ENCODE measurements at places on chromosomes 4 and X. TPM values are rescaled to one million over a fixed set of nuclear protein-coding genes. Genes with fewer than 3 reads are reported as not detected.

EFNB1 gene
- total RNA-seq = 35.7 TPM

HERC5 gene
- 0.88 TPM for total RNA-seq

MAML3 gene
- 0.72 TPM for total RNA-seq

GAGE1 gene
- total RNA-seq = not detected

ARSJ gene
- 18.6 TPM for total RNA-seq

Data from osteoblast (primary cell).